ENCODE measurements at places on chromosomes 3 and 15.

GRCh38 chr3:73437828-73438227 is 186.9 kb downstream of the PDZRN3 start:
- DNase-seq, result no peak

- no peak for DNase-seq
These were observed 112.2 kb downstream of the OXNAD1 start for GRCh38 chr3:16377196-16377595.

DNA sequence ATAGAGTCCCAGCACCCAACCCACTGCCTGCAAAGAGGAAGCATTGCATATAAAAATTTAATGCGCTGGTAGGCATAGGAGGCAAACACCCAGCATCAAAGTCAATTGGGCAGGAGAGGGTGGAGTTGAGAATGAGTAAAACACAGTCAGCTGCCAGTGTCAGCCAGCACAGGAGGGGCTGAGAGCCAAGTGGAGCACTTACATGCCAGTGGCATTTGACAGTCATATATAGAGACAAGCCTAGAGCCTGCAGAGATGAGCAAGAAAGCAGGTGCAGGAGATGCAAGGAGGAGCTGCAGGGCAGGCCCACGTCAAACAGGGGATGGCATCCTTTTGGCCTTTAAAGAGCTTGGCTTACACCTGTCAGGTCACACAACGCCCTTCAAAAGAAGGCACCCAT is 27.6 kb upstream of the ZFAND6 start:
- no peak for DNase-seq

DNA sequence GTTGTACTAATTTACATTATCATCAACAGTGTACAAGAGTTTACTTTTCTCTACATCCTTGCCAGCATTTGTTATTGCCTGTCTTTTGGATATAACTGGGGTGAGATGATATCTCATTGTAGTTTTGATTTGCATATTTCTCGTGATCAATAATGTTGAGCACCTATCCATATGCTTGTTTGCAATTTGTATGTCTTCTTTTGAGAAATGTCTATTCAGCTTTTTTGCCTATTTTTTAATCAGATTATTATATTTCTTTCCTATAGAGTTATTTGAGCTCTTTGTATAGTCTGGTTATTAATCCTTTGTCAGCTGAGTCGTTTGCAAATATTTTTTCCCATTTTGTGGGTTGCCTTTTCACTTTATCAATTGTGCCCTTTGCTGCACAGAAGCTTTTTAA is 540.8 kb upstream of the SGO1 start:
- DNase-seq, result no peak

DNA sequence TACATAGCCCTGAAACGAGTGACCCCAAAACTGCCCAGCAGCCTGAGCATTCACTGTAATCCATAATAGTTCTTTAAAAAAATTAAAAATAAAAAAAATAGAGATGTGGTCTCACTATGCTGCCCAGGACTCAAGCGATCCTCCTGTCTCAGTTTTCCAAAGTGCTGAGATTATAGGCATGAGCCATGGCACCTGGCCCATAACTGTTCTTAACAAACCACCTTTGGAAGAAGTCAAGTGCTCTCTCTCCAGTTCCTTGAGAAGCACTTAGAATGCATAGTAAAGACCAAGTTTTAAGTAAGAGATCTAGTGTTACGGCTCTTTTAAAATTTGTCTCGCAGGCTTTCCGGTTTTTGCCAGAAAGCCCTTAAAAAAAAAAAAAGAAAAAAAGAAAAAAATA is 8.2 kb downstream of the CDC25A start:
- no peak for DNase-seq

GRCh38 chr15:58138106-58138505 is at the start of gene AQP9:
Gene AQP9, plus strand, starts transcription at chr15:58138381. Its CDS starts 185 bp downstream, at chr15:58138566.
- no peak for DNase-seq

DNA sequence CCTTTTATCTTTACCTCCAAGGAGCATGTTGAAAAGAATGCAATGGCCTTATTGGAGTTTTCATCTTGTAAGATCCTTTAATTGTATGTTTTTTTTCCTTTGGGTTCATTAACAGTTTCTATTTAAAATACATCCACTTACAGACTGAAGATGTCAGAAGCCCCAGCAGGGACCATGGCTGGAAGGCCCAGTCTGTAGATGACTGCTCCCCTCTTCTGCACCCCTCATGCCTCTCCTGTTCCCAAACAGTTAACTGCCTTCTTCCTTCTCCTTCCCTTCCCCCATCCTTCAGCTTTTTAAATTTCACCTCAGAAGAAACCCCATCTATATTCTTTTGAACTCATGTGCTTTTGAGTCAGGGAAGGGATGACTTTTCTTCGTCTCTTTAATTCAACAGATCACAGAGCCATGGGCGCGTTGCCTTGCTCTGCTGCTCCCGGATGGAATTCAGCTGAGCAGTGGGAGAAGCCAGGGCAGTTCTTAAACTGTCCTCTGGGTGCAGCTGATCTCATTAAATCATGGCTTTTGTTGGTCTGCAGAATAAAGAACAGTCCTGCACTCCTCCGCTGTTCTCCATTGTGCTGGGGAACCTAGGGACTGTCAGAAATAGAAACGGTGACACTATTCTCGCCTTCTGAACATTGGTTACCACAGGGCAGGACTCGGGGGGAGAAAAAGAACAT is 71.5 kb upstream of the EIF1B start:
- DNase-seq, result no peak

- DNase-seq, result no peak
These were observed 74.2 kb upstream of the POU1F1 start for GRCh38 chr3:87350367-87351199.

DNA sequence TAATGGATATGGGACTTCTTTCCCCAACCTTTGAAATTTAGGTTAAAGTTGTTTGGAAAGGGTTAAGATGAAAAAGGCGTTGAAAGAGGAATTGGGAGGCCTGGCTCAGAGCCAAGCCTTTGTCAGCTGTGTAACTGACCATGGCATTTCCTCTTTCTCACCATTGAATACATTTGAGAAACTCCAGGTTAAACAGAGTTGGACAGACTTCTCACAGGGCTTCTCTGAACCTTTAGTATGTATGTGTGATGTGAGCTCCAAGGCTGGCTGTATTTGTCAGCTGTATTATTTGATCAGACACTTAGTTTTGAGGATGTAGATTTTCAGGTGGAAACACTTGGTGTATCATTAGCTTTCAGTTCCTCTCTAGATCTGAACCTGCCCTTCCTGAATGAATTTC is 136.4 kb upstream of the GOLGA6L4 start:
- no peak for DNase-seq

GRCh38 chr3:52185837-52186236 is 12.1 kb upstream of the ALAS1 start:
- DNase-seq, result no peak

- no peak for DNase-seq
These were observed 20.9 kb downstream of the TP63 start for GRCh38 chr3:189652042-189652441.

- DNase-seq, result no peak
These were observed 117.6 kb upstream of the BFSP2 start for GRCh38 chr3:133282236-133282635.

- no peak for DNase-seq
These were observed 93.8 kb downstream of the NSUN3 start for GRCh38 chr3:94156626-94157025.

- DNase-seq, result no peak
These were observed 850.0 kb downstream of the DIPK2A start for GRCh38 chr3:144821583-144821982.

GRCh38 chr3:187976365-187976900 is 177.5 kb upstream of the LPP start:
- DNase-seq, result no peak

DNA sequence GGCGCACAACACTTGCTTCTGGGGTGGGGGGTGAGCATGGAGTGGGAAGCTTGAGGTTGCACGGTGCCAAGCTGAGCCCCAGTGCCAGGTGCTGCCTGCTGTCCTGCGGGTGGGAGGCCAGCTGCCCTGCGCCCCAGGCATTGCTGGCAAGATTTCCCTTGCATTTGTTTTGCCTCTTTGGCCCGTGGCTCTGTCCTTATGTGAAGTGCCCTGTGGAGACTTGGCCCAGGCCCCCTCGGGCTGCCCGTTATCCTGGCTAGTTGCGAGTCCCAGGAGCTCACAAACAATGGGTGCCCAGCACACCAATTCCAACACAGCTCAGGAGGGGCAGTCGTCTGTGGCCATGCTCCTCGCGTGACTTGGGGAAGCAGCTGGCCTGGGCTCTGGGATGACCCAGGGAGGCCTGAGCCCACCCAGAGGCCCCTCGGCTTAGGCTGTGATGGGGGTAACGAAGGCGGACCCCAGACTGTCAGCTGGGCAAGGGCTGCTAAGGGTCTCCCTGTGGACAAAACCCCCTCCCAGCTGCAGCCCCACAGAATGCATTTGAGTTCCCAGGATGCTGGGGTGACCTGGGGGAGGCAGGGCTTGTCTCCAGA is 5.9 kb downstream of the C3orf22 start:
- DNase-seq, result no peak

GRCh38 chr3:178267158-178267844 is 268.9 kb upstream of the KCNMB2 start:
- DNase-seq, result no peak

GRCh38 chr3:65288776-65289175 is 601.0 kb upstream of the ADAMTS9 start:
- no peak for DNase-seq

DNA sequence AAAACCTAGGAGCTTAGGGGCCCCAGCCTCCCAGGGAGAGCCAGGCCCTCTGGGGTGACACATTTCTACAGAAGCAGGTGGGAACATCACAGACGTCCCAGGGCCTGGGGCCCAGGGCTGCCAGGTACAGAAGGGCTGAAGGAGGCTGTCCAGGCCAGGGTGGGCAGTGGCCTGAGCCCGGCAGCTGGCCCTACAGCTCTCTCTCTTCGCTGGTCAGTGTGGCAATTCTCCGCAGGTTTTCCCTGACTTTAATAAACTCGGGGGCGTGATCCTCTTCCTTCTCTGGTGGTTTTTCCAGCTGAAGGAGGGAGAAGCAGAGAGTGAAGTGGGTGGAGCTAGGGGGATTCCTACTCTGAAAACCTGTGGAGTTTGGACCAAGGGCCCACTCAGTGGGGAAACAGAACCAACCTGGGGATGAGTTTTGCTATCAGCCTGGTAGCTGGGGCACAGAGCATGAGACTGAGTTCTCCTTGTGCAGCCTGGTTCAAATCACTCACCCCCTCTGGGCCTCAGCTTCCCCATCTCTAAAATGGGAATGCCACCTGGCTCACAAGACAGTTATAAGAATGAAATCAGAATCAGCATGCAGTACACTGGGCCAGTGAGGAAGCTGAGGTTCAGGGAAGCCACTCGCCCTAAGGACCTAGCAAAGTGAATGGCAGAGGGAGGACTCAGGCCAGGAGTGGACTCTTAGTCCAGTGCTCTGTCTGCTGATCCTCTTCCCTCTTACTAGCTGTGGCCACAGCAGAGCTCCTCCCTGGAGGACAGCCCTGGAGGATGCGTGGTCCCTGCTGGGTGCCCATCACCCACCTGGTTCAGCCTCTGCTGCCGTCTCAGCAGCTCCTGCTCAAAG is 10.6 kb downstream of the FAM107A start:
- no peak for DNase-seq

DNA sequence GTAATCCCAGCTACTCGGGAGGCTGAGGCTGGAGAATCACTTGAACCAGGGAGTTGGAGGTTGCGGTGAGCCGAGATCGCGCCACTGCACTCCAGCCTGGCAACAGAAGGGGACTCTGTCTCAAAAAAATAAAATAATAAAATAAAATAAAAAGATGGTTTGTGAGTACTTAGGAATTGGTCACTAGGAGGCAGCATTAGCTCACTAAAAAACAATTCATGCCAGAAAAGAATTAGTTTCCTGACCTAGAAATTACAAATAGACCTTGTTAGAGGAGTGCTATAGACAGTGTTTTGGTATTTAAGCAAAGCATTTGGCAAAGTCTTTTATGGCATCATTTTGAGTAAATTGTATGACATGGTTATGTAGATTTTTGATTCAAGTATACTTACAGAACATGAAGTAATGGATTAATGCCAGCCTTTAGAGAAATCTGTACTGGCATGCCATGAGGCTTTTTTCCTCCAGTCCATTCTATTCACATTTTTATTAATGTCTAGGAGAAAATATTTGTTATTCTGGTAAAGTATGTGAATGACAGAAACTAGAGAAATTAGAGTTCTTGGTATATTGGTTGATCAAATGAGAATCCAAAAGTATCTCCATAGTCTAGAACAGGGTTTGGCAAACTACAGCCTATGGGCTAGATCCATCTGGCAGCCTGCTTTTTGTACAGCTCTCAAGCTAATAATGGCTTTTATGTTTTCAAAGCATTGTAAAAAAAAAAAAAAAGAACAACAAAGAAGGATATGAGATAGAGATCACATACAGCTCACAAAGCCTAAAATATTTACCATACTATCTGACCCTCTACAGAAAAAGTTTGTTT is 81.6 kb downstream of the LRRC49 start:
- no peak for DNase-seq

GRCh38 chr15:97747342-97747741 is 213.2 kb upstream of the ARRDC4 start:
- DNase-seq, result no peak

- DNase-seq, result no peak
These were observed 12.7 kb upstream of the ST3GAL6 start for GRCh38 chr3:98750276-98750919.

- DNase-seq, result no peak
These were observed 27.4 kb upstream of the CACNA2D3 start for GRCh38 chr3:54094926-54095325.

DNA sequence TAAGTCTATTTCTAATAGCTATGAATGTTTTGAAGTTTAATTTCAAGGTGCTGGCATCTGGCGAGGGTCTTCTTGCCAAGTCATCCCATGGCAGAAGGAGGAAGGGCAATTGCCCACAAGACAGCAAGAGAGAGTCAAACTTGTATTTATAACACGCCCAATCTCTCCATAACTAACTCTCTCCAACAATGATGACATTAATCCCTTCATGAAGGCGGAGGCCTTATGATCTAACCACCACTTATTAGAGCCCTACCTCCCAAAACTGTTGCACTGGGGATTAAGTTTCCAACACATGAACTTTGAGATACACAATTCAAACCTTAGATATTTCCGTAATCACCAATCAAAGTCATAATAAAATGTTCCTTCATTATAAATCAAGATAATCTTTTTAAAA is 406.9 kb downstream of the CNTN6 start:
- no peak for DNase-seq

DNA sequence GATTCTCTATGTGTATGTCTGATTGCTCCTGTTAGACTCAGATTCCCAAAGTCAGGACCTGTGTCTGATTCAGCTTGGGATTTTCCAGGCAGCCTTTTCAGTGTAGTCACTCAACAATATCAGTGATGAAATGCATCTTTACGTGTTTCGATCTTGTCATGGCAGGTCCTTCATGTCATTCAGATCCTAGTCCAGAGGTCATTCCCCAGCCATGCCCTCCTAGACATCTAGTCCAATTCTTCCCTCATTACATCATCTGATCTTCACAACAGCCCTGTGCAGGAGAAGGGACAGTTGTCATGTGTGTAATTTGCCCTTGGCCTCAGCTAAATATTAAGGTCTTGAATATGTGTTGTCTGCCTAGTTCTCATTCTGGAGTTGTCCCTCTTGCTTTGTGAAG is 153.2 kb upstream of the NR2E3 start:
- DNase-seq, result no peak

GRCh38 chr15:83285284-83285978 is 967 bp upstream of the BNC1 start:
- DNase-seq, result no peak

Data from T-helper 9 cell (primary cell).